ENCODE measurements at places on chromosomes 12 and 14.

- no peak for DNase-seq
These were observed 3.7 kb upstream of the TMPRSS12 start for GRCh38 chr12:50839042-50839441.

DNA sequence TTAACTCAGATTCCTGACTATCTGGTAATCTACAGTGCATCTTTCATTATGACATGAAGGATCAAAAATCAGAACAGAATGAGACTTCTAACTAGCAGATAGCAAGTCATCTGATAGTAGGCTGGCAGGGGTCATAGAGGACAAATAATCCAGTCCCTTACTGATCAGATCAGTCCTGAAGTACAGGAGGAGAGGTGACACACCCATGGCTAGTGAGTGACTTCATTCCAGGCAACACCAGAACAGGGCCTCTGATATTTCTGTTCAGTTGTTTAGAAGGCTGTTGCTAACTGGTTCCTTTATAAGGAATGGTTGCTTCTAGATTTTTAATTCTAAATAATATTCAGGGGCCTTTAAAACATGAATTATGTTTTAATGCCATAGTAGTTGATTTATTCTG, 222.1 kb downstream of the NTF3 start:
- no peak for DNase-seq

GRCh38 chr14:68106456-68106855, 286.9 kb downstream of the RAD51B start:
- no peak for DNase-seq

DNA sequence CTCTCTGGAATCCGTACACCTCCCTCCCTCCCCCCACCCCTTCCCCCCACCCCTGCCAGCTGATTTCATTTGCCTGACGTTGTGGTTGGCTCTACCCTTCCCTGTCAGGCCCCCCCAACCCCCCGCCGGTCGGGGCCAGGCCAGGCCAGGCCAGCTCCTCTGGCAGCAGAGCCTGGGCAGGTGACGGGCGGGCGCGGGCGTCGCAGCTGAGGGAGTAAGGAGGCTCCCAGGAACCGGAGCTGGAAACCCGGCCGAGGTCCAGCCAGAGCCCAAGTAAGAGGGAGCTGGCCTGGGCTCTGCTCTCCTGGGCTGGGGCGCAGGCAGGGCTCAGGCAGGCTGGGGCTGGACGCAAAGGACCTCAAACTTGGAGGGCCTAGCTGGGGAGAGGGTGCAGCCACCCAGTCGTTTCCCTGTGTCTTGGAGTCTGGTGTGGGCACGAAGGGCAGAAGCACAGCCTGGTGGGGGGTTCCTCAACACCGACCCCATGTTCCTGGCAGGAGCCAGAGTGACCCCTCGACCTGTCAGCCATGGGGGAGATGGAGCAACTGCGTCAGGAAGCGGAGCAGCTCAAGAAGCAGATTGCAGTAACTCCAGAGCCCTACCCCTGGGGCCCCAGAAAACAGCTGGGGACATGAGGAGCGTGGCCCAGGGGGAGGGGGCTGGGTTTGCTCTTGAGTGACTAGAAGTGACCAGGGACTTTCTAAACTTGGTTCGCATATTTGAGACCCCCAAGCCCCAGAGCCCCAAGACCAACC, at the start of gene GNB3:
Gene GNB3 (plus strand): TSS at position 165 of the 755 bp plus-strand sequence. CDS start 363 bp downstream, at position 528.
- no peak for DNase-seq

GRCh38 chr14:69242311-69243224, 17.4 kb upstream of the GALNT16 start:
- DNase-seq: peak; percentile 77

All from AG10803 (cell line).